ENCODE measurements at places on chromosomes 5 and 9.

DNA sequence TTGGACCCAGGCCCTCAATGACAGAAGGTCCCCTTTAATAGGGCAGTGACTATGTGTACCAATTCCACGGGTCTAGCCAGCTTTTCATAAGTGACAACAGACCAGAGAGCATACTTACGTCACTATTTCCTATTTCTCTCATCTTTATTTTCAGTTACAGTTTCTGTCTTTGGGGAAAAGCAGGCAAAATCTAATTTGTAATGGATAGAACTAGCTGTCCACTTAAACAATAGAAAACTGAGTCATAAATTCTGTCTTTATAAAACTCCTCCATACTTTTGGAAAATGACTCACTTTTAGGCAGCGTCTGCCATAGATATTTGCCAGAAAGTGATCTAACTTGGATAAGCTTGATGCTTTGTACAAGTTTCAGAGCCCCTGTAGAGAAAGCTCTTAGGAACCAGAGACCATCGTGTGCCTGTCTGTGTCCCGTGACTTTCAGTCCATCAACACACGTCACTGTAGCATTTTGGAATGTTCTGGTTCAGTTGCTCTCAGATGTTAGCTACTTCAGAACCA is 101.9 kb downstream of the F2RL2 start:
- DNase-seq, result no peak

DNA sequence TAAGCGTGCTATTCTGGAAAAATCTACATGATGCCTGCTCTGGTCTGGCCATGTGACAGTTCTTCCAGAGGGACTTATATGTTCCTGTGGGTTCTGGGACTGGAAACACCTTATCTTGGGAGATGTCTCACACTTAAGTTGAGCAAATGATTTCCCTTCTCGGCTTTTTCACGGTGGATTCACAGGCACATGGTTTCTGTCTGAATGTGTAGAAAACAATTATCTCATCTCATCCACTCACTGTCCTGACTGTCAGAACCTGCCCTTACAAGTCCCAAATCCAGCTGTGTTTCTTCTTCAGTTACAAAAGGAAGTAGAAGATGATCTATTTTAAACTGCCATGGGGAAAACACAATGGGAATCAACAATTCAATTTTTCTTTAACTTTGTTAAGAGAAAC is 184.0 kb downstream of the SYK start:
- DNase-seq, result no peak

- no peak for DNase-seq
Measured at GRCh38 chr5:14593326-14594021, 11.9 kb downstream of the OTULINL start.

DNA sequence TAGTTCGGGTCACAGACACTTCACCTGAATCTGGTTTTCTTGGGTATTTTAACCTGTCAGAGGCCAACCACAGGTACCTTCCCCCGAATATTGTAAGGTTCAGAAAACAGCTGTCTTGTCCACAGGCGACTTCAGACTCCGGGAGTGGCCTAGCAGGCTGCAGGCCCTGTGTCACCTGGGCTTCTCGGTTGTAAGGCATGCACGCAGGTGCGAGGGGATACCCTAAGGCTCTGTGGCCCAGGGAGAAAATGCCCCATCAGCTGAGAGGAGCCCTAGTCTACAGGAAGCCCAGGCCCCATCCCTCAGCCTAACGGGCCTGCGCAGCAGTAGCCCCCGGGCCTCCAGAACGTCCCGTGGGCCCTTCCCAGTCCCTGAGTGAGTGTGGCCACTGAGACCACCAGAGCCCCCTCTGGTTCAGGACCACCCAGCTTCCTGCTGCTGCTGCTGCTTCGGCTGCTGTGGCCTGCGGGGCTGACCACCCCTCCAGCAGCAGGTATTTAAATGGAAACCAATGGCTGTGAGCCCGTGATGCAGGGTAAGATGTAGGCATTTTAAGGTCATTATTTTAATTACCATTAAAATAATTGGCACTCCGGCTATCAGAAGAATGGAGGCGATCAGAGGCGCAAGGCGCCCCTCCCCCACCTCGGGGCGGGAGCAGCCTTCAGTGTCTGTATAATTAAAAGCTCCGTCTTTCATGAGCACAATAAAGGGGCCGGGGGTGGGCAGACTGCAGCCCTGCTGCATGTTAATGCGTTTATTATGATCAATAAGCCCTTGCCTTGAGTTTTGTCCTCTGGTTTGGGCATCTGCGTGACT is 65.4 kb downstream of the PSMB7 start:
- DNase-seq, result no peak

- DNase-seq, result peak; percentile 47
Measured at GRCh38 chr5:1174122-1174936, 27.1 kb upstream of the SLC6A19 start.

All from HFF-Myc (cell line).